Effector memory CD8-positive, alpha-beta T cell (primary cell): ENCODE measurements at places on chromosomes 5 and 9.

DNA sequence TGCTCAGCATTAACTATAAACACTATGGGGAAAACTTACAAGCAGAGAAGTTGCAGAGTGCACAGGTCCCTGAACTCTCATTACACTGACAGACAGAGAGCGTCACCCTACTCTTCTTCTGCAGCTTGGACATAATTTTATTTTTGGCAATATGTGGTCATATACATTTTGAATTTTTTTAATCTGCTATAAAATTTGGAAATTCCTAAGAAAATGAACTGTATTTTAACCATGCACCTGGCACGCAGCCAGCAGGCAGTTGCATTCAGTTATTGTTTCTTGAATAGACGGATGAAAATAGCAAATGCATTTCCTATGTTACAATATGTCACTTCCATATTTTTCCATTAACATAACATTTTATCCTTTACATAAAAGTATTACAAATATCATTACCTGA, 100.2 kb downstream of the SLC25A46 start:
- no peak overlapping the region for H3K27ac ChIP-seq
- no peak for DNase-seq
- no peak overlapping the region for H3K4me3 ChIP-seq
- H3K4me1 ChIP-seq = no peaks in the 10 kb centered on the region

- H3K27ac ChIP-seq = no peak overlapping the region
- H3K4me1 ChIP-seq = peaks cover 2% of the 10 kb centered on the region
- no peak for DNase-seq
- no peaks in the 10 kb centered on the region for H3K36me3 ChIP-seq
- H3K4me3 ChIP-seq = no peak overlapping the region
- peaks cover 16% of the 10 kb centered on the region for H3K27me3 ChIP-seq
Observed at GRCh38 chr9:135486267-135487065, 6.9 kb downstream of the PPP1R26 start.

- peak overlapping the region; percentile 17 for H3K27ac ChIP-seq
- no peaks in the 10 kb centered on the region for H3K4me1 ChIP-seq
- no peaks in the 10 kb centered on the region for H3K36me3 ChIP-seq
- DNase-seq = no peak
Observed at GRCh38 chr5:40270274-40270845, 409.4 kb upstream of the PTGER4 start.

- H3K4me1 ChIP-seq = peaks cover 20% of the 10 kb centered on the region
- no peak overlapping the region for H3K27ac ChIP-seq
- peaks cover 8% of the 10 kb centered on the region for H3K27me3 ChIP-seq
- H3K4me3 ChIP-seq = no peak overlapping the region
- no peaks in the 10 kb centered on the region for H3K36me3 ChIP-seq
Observed at GRCh38 chr9:19998153-19998552, 209.3 kb upstream of the SLC24A2 start.

GRCh38 chr5:161535762-161536161, 10.8 kb downstream of the GABRB2 start:
- DNase-seq = no peak
- H3K4me1 ChIP-seq = no peaks in the 10 kb centered on the region
- H3K36me3 ChIP-seq = no peaks in the 10 kb centered on the region
- H3K4me3 ChIP-seq = no peak overlapping the region

GRCh38 chr5:99314721-99315120, 385.9 kb upstream of the CHD1 start:
- H3K4me1 ChIP-seq = no peaks in the 10 kb centered on the region
- no peak overlapping the region for H3K4me3 ChIP-seq
- H3K27ac ChIP-seq = no peak overlapping the region
- no peaks in the 10 kb centered on the region for H3K27me3 ChIP-seq
- no peaks in the 10 kb centered on the region for H3K36me3 ChIP-seq
- no peak for DNase-seq

GRCh38 chr5:72147569-72147968, 40.3 kb downstream of the MAP1B start:
- no peaks in the 10 kb centered on the region for H3K4me1 ChIP-seq
- DNase-seq = no peak
- no peak overlapping the region for H3K4me3 ChIP-seq

DNA sequence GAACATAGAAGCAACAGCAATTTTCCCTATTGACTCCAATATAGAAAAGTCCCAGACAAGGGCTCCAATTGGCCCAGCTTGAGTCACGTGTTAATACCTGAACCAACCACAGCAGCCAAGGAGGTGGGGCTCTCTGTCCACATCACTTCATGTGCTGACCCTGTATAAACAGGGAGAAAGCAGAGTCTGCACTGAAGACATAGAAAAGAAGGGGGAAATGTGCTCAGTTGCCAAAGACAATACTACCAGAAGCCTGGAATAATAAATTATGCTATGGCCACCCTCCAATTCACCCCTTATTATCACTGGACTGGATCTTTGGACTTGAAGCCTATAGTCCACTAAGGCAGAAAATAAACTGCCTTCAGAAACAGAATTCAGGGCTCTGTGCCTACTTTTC, 275.4 kb downstream of the EPB41L4A start:
- peaks cover 20% of the 10 kb centered on the region for H3K27me3 ChIP-seq
- H3K36me3 ChIP-seq = no peaks in the 10 kb centered on the region
- H3K4me3 ChIP-seq = no peak overlapping the region
- DNase-seq = no peak
- H3K27ac ChIP-seq = no peak overlapping the region

DNA sequence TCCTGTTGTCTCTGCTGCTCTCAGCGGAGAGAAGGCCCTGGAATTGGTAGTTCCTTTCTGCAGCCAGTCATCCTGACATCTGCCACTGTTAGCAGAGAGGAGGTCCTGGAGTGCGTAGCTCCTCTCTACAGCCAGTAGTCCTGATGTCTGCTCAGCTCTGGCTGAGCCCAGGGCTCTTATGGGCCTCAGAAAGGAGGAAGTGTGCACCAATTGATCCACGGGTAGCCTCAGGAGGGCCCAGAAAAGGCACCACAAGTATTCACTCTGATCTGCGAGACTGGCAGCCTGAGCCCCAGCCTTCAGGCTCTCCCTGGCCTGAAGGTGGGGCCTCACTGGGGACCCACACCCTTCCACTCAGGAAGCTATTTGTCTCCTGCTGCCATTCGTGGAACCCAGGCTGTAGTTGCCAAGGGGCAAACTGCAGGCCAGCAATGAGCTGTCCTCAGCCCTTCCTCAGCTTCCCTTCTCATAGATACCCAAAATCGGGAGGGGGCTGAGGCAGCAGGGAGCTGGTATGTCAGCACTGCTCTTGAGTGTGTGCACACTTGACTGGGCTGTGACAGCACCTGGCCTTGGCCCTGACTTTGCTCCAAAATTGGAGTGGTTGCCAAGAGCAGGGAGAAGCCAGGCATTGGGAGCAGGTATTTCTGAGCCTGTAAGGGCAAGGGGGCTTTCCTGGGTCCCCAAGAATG, 1049.5 kb upstream of the ACO1 start:
- H3K4me3 ChIP-seq = no peak overlapping the region
- no peak for DNase-seq
- H3K27me3 ChIP-seq = no peaks in the 10 kb centered on the region
- peaks cover 9% of the 10 kb centered on the region for H3K4me1 ChIP-seq
- H3K27ac ChIP-seq = peak overlapping the region; percentile 7

DNA sequence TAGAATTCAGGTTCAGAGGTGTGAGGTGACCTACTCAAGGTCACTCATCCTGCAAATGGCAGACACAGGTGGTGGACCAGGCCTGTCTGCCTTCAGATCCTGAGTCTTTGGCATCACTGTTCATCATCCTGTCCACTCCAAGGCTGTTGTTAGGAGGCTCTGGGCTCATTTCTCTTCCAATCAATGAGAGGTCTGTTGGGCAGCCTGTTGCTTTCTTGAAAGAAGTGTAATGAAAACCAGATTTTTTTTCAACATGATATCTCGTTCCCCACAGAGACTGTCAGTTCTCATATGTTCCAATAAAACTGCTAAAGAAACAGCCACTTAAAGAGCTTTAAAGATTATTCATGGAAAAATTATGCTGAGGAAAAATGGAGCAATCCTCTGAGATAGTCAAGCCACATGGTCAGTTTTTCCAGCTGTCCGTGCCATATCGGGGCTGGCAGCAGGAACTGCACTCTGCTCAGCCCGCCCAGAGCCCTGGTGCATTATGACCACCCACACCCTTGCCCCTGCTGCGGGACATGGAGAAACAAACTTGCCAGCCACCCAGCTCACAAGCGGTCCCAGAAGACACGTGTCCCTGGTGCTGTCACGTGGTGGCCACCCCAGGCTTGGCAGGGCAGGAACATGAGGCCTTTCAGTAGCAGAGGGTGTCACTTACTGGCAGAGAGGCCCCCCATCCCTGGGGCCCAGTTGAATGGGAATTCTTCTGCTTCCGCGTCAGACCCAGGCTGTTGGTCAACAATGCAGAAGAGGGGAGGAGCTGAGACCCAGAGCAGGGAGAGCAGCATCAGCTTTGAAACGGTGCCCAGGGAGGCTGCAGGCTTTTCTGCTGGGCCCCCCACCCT, 63.7 kb upstream of the ANGPTL2 start:
- H3K27me3 ChIP-seq = no peaks in the 10 kb centered on the region
- H3K4me1 ChIP-seq = peaks cover 4% of the 10 kb centered on the region
- no peak for DNase-seq
- H3K36me3 ChIP-seq = peaks cover 4% of the 10 kb centered on the region

GRCh38 chr5:115241881-115242642, 20.6 kb downstream of the PGGT1B start:
- no peak overlapping the region for H3K27ac ChIP-seq
- H3K4me1 ChIP-seq = peaks cover 5% of the 10 kb centered on the region
- H3K36me3 ChIP-seq = peaks cover 28% of the 10 kb centered on the region
- DNase-seq = no peak

DNA sequence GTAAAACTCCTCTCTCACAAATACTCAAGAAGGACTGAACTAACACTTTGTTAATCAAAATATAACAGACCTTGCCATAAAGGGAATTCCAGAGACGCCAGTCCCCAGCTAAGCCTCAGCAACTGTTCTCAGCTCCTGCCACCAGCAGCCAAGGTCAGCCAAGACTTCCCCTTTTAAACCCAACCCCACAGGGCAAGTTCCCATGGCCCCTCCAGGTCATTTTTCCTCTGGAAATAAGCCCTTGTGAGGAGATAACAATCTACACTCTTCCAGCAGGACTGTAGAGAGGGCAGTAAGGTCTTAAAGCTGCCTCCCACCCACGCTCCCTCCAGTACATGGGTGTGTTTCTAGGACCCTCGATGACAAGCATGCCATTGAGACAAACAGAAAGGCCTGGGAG, 78.3 kb downstream of the DPYSL3 start:
- no peaks in the 10 kb centered on the region for H3K4me1 ChIP-seq
- no peak overlapping the region for H3K27ac ChIP-seq
- H3K4me3 ChIP-seq = no peak overlapping the region
- no peak for DNase-seq

DNA sequence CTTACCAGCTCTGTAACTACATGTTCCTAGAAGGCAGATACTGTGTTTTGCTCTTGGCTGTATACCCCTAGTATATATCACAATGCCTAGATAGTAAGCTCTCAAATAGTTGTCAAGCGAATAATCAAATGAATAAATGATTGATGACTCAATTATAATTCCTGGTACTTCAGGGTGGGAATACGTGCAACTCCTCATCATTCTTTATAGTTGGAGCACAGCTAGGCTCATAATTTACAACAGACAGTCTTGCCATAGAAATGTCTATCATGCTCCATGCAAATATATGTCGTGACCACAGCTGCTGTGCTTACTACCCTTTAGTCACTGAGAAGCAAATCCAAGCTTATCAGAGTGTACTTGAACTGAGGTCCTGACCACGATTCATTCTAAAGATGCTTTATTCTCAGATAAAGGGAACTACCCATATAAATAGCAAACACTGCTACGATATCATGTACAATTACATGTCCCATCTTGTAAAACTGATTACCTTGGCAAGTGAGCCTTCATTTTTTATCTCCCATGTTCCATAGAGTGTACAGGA, 52.1 kb downstream of the STRBP start:
- no peak overlapping the region for H3K27ac ChIP-seq
- H3K27me3 ChIP-seq = no peaks in the 10 kb centered on the region
- DNase-seq = no peak
- H3K4me3 ChIP-seq = no peak overlapping the region

DNA sequence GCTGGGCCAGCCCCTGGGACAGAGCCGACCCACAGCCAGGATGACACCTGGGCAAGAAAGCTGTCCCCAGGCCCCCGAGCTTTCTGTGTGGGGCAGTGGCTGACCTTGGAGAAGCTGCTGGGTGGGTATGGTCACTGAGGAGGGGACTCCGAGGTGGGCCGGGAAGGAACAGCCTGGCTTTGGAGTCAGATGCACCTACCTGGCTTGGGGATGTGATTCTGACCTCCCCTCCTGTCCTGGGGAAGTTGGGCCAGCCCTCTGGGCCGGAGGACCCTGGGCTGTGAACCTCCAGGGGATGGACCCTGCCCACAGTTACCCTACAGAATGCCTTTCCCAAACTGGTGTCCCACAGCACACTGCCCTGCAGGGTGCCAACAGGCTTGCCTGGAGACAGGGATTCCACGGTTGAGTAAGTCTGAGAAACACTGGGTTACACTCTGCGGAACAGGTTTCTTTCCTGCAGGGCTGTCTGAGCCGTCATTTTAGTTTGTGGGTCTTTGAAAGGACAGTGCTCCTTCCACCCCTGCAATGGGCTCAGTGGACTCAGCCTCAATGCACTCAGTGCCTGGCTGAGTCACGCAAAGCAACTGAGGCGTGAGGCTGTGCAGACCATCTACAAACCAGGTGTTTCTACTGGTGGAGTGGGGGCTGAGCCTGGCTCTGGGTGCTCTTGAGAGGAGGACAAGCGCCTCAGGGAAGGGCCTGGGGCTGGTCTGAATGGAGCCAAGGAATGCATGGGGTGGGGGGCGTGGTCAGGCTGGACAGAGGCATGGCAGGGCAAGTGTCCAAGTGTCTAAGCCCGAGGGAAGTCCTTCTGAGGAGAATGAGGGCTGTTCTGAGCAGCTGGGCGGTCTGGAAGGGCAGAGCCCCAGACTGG, 41.3 kb upstream of the PHYKPL start:
- H3K27ac ChIP-seq = no peak overlapping the region
- H3K36me3 ChIP-seq = no peaks in the 10 kb centered on the region
- no peak overlapping the region for H3K4me3 ChIP-seq
- H3K4me1 ChIP-seq = peaks cover 6% of the 10 kb centered on the region
- DNase-seq = no peak
- peaks cover 13% of the 10 kb centered on the region for H3K27me3 ChIP-seq

DNA sequence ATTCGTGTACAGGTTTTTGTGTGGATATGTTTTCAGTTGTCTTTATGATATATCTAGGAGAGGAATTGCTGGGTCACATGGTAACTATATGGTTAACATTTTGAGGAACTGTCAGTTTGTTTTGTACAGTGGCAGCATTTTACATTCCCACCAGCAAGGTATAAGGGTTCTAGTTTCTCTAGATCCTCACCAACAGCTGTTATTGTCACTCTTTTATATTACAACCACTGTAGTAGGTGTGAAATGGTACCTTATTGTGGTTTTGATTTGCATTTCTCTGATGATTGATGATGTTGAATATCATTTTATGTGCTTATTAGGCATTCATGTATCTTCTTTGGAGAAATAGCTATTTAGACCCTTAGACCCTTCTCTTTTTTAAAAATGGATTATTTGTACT, 82.9 kb downstream of the CCDC171 start:
- H3K36me3 ChIP-seq = no peaks in the 10 kb centered on the region
- H3K27ac ChIP-seq = no peak overlapping the region
- no peaks in the 10 kb centered on the region for H3K4me1 ChIP-seq
- H3K27me3 ChIP-seq = no peaks in the 10 kb centered on the region
- DNase-seq = no peak

- peaks cover 17% of the 10 kb centered on the region for H3K27me3 ChIP-seq
- H3K36me3 ChIP-seq = no peaks in the 10 kb centered on the region
- no peak overlapping the region for H3K27ac ChIP-seq
Observed at GRCh38 chr9:71587576-71588362, 180.5 kb downstream of the CEMIP2 start.

GRCh38 chr9:125652759-125653158, 54.2 kb downstream of the MAPKAP1 start:
- H3K27ac ChIP-seq = no peak overlapping the region
- DNase-seq = no peak
- H3K4me3 ChIP-seq = no peak overlapping the region
- H3K36me3 ChIP-seq = no peaks in the 10 kb centered on the region
- no peaks in the 10 kb centered on the region for H3K27me3 ChIP-seq
